ENCODE measurements at places on chromosomes 11 and 22. TPM values are rescaled to one million over a fixed set of nuclear protein-coding genes. Genes with fewer than 3 reads are reported as not detected.

- no peak for DNase-seq
Measured at GRCh38 chr11:121652971-121653370, 200.2 kb upstream of the SORL1-AS1 start.

DNA sequence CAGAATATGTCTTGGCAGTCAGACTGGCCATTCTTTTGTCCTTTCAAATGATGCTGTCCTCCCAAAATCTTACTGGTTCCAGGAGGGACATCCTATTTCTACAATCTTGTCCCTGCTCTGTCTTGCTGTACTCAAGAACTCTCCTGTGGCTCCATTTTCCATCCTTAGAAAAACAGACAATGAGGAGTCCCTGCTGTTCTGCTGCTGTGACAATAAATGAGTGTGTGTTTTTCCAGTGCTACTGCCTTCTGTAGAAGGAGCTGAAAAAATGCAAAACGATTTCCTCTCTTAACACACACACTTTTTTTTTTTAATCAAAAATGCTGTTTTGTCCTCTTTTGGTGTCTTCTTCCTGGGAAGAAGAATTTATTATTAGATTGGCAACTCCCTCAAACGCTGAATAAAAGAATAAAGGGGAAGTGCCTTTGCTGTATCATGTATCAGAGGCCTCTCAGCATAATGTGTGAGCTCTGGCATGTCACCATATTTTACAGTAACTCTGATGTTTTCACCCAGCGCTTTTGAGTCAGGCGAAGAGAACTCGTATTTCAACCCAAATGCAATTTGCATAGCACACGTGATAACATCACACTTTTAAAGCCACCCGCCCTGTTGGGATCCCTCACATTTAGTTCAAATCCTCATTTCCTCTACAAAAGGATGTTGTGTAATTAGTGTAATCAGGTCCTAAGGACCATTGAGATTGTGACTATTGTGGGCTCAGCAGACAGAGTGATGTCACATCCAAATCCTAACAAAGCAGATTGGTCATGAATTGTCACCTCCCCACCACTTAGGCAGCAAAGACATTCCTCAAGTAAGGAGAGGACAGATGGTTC lies 496.0 kb upstream of the LARGE1 start:
- no peak for DNase-seq

The YPEL1 gene
- total RNA-seq = 4.7 TPM

The OR10A2 gene
- total RNA-seq = not detected

GRCh38 chr22:33576205-33576604 lies 344.1 kb downstream of the LARGE1 start:
- DNase-seq = no peak

The CASP12 gene
- total RNA-seq = 0.26 TPM

The TEF gene
- total RNA-seq = 27.5 TPM

The OR5W2 gene
- not detected for total RNA-seq

DNA sequence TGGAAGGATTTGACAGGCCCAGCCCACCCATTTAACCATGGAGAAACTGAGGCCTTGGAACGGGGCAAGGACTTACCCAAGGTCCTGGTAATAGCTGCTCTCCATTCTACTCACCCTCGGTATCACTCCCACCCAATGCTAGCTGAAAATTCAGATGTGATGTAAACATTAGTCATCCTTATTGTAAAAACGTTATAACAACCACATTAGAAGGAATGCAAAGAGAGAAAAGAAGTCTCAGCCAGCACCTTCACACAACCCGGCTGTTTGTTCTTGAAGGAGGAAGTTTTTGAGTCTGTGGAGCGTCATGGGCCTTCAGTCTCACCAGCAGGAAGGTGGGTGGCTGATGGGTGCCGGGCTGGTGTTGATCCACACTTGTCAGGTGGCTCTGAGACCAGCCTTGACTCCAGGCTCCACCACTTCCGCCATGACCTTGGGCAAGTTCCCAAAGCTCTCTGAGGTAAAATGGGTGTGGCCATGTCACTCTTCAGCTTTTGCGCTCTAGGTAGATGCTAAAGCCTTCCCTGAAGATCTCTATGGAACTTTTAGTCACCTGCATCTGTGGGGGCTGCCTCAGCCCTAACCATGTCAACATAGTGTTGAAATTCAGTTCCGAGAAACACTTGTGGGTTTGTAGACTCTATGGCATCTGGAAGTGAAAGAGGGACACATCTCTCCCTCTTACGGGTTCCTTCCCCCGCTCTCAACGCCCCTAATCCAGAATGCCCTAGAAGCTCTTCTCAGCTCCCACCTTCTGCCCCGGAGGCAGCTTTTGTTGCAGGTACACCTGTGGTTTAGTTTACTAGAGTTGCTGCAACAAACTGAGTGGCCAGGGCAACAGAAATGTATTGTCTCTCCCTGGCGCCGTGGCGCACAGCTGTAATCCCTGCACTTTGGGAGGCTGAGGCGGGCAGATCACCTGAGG lies 14.8 kb downstream of the CD6 start:
- no peak for DNase-seq

The MYRF gene
- 1.9 TPM for total RNA-seq

The SYCE3 gene
- not detected for total RNA-seq

The HDHD5 gene
- 41.2 TPM for total RNA-seq

- DNase-seq = no peak
Measured at GRCh38 chr11:120344302-120345004, 8.2 kb downstream of the ARHGEF12 start.

DNA sequence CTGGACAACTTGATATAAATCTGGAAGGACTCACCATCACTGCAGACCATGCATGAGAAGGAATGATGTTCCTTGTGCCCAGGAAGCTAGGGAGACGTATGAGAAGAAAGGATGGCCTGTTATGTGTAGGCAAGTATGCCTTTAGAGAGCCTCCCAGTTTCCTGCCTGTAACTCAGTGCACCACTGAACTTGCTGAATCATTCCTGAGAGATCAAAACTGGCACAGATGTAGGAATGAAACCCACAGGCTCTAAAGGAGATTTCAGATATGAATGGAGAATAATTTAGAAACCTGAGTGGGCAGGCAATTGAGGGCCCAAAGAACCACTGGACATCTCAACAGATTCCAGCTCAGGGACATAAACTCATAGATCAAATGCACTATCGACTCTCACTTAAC lies 38.4 kb upstream of the PRSS23 start:
- DNase-seq = no peak

The CHRM4 gene
- total RNA-seq = not detected

DNA sequence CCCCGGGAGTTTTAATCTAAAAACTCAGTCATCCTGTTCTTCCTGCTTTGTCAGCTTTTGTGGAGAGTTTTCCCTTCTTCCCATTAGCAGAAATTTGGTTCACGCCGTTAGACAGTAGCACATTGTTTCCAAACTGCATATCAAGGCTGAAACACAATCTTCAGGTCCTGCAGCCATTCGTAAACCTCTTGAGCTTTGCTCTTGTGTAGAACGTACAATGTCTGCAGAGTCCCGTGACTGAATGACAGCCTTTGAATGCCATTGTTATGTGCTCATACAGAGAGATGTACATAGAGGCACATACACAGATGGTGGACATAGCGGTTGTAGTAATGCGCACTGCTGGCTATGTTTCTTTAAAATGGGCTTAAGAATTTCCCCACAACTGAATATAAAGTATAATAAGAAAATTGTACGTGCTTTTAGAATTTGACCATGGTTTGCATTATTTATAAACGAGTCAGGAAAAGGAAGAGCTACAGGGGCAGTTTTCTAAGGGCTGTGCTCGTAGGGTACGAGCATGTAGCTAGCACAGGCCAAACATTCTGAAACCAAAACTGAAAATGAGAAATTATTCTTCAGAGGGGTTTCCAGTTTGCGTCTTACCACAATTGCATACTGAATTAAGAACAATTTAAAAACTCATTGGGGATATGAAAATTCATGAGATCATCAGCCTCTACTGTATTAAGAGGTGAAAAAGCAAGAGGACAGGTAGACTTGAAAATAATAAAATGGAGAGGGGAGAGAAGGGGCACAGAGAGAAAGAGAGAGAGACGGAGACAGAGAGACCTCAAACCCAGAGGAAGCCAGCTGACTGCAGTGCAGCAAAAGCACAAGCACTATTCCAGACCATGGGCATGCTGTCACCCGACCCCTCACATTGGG lies 310.1 kb downstream of the CADM1 start:
- DNase-seq = no peak

- DNase-seq = no peak
Measured at GRCh38 chr11:8105666-8106065, 24.7 kb downstream of the TUB start.

DNA sequence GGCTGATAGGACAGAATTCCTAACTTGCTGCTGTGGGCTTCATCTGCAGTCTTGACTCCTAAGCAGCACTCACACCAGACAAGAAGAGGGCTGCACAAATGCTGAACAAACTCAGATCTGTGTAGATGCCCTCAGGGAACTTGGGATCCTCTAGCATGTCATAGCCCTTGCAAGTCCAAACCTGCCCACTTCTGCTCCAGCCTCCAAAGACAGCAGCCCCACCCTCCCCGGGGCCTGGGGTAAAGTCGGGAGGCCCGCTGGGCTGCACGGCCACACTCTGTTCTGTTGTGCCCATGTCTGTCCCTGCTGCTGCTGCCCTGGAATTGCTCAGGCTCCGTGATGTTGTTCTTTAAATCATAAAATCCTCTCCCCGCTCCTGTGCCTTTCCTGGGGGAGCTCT lies 28.3 kb downstream of the DRD2 start:
- DNase-seq = no peak

The SYNGR1 gene
- total RNA-seq = 68.2 TPM

The KCNQ1OT1 gene
- 0.78 TPM for total RNA-seq

DNA sequence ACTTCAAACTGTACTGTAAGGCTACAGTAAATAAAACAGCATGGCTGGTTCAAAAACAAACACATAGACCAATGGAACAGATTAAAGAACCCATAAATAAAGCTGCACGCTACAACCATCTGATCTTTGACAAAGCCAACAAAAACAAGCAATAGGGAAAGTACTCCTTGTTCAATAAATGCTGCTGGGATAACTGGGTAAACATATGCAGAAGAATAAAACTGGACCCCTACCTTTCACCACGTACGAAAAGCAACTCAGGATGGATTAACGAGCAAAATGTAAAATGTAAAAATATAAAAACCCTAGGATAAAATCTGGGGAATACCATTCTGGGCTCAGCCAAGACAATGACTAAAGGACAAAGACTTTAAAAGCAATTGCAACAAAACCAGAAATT lies 201.8 kb upstream of the PGR start:
- DNase-seq = no peak

- DNase-seq = no peak
Measured at GRCh38 chr11:117643606-117644300, 153.3 kb downstream of the DSCAML1 start.

- peak; percentile 92 for DNase-seq
Measured at GRCh38 chr22:37176464-37177061, 11.5 kb downstream of the C1QTNF6 start.
